ENCODE measurements at places on chromosomes 11 and 22.
A peak's percentile ranks its signal among the peaks of the same experiment; 100 is the strongest.

DNA sequence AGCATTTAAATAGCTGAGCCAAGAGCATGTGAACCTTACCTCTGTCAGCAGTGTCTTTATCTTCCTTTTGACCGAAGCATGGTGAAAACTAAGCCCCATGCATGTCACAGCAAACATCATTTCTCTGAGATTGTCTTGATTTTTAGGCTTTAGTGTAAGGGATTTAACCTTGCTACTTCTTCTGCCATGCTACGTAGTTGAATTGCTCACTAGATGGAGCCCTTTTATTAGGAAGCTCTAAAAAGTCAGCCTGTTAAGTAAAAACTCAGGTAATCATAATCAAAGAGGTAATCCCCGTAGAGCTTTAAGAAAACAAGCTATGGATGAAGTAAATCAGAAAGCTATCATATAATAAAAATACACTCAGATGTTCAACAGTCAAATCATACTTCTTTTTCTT, 149.5 kb downstream of the PGR start:
- peak; percentile 13 for DNase-seq

DNA sequence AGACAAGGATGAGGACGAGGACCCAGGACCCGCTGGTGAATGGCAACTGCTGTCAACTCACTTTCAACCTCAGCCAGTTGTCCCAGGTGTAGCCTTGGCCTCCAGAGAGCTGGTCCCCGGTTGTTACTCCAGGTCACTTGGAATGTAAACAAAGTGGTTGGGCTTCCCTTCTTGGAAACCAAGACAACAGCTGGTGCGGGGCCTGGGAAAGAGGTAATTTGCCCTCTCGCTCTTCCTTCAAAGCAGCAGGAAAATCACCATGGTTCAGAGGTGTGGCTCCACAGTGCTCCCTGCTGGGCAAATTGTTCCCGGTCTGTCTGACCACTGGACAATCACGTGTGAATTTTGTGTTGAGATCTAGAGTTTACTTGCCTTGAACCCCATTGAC, 15.0 kb downstream of the SLC1A2 start:
- no peak for DNase-seq

- DNase-seq: no peak
These were observed 4.9 kb downstream of the ZFTA start for GRCh38 chr11:63763496-63764339.

DNA sequence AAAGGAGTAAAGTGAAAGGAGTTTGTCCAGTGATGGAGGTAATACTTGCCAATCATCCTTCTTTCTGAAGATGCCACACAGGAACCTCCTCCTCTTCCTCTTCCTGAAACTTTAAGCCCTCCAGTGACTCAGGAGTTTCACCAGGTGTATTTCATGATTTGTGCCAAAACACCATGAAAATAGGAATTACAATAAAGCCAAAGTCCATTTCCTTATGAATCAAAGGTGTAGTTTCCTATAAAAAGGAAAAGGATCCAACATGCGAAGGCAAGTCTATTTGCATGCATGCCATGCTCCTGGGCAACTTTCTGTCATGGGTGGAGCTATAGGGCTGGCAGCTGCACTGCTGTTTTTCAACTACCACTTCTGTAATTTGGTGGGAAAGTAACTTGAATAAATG, 9.8 kb upstream of the POU2AF1 start:
- DNase-seq: no peak

- DNase-seq: no peak
These were observed 195.7 kb downstream of the ADAMTS15 start for GRCh38 chr11:130644187-130644586.

DNA sequence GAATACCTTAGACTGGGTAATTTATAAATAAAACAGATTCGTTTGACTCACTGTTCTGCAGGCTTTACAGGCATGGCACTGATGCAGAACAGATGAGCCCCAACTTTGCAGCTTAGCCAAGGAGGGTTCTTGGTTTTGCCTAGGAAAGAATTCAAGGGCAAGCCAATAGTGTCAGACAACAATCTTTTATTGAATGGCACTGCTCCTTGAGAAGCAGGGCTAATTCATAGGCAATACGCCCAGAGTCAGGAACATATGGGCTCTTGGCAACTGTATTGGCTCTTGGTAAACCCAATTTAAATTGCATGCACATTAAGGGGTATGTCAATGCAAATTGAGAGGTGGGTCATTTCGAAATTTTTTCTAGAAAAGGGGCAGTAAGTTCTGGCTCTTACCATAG, 87.9 kb downstream of the RAB38 start:
- DNase-seq: no peak

DNA sequence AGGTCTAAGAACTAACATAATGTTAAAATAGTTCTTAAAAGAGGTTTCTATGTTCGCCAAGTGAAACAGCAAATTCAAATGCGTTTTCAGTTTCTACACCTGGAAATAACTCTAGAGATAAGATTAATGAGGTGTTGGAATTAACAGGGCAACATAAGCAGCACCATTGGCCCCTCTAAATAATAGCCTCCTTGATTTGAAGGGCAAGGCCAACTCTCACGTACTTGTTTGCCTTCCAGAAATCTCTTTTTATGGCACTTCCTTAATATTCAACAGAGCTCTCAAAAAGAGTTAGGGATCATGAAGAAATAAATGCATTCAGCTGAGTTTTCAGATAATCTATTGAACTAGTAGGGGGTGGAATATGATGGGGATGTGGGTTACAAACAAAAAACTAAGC, 80.9 kb downstream of the AASDHPPT start:
- no peak for DNase-seq

DNA sequence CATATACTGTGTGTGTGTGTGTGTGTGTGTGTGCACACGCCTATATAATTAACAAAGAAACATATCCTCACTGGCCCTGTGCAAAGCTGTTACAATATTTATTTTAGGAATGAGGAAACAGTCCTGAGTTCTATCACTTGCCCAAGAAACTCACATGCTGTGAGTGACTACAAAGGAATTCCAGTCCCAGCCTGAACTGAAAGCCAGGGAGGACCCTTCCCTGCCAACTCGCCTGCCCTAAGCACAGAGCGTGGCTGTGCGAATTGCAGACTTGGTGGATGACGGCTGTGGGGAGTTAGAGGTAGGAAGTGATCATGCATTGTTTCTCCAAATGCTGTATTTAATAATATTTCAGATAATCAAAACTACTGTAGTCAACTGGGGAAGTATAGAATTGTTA, 26.4 kb upstream of the CD5 start:
- DNase-seq: peak; percentile 18
